HT1080 (cell line): ENCODE measurements at places on chromosomes 12 and 14. TPM values are rescaled to one million over a fixed set of nuclear protein-coding genes. Genes with fewer than 3 reads are reported as not detected.

DNA sequence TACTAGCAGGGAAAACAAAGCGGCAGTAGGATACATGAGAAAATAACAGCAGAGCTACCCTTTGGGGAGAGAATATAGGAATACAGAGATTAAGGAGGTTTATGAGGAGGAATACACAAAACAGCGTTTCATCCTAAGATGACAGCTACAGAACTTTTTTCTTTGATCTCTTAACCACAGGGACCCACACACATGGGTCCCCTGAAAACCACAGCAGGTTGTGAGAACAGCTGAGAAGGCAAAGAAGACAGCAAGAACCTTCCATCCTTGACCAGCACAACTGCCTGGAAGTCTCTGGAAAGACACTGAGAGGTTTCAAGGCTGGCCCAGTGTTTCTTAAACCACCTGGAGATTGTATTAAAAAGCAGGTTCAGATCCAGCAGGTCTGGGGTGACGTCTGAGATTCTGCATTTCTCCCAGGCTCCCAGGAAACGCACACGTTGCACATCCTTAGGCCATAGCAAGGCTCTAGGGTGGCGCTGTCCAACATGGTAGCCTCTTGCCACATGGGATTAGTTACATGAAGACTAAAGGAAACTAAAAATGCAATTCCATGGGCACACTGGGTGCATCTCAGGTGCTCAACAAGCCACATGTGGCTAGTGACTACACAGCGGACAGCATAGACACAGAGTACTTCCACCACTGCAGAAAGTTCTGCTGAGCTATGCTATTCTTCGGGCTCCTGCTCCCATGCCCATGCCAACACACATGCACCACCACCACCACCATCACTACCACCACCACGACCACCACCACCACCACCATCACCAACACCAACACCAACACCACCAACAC lies 92.3 kb downstream of the FOXN3 start:
- no peak for DNase-seq

DNA sequence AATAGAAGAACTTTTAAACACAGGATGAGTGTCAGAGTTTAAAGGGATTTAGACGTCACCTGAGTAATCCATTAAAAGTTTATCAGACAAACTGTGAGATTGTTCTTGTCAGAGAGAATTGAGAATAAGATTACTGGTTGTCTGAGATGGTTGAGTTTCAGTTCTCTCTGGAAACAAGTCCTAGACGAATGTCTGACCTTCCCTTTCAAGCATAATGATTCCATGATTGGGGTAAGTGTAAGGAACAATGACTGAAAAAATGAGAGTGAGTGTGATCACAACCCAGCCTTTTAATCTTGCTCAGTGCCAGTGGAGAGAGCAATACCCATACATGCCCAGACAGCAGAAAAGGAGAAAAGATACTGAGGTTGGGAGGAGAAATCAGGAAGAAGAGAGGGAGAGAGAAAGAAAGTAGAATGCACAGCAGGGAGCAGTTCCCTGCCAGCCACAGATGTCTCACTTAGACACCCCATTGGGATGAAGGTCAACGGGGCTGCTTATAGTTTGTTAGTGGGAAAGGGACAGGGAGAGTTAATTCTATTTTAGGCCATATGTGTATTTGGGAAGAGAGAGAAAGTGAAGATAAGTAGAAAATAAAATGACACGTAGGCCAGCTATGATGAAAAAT lies 4.3 kb downstream of the GRIP1 start:
- DNase-seq, result no peak

MEG3 gene
- not detected in 2 replicates for total RNA-seq

DNA sequence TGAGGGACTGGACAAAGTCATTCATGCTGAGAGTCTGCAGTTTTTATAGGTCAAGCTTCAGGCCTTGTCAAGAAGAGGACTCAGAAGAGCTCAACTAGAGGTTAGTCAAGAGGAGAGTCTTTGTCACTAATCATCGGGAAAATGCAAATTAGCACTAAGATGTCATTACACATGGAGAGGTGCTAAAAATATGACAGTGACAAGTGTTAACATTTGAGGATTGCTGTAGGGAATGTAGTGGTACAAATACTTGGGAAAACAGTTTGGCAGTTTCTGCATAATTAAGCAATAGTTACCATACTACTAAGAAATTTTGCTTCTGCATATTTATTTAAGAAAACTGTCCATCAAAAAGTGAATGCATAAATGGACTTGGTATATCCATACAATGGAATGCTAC lies 60.9 kb upstream of the CSRP2 start:
- no peak for DNase-seq

AJUBA gene
- total RNA-seq, result 89.2 and 89.8 TPM in 2 replicates

DNA sequence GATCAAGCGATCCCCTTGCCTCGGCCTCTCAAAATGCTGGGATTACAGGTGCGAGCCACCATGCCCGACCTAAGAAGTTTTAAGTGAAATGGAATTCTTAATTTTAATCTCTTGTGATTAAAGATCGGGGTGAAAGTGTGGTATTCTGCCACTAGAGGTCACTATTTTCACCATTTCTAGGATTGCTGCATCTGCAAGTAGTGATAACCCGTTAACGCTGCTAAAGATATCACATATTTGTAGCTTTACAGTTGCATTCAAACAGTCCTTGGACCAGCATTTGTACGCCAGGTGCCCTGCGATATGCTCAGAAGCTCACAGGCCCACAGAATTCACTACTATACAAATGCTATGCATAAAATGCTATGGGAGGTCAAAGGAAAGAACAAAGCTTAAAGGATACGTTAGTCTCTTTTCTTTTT lies 19.3 kb downstream of the CCDC62 start:
- peak; percentile 50 for DNase-seq

CCDC59 gene
- 60.3 and 72.0 TPM in 2 replicates for total RNA-seq

DNA sequence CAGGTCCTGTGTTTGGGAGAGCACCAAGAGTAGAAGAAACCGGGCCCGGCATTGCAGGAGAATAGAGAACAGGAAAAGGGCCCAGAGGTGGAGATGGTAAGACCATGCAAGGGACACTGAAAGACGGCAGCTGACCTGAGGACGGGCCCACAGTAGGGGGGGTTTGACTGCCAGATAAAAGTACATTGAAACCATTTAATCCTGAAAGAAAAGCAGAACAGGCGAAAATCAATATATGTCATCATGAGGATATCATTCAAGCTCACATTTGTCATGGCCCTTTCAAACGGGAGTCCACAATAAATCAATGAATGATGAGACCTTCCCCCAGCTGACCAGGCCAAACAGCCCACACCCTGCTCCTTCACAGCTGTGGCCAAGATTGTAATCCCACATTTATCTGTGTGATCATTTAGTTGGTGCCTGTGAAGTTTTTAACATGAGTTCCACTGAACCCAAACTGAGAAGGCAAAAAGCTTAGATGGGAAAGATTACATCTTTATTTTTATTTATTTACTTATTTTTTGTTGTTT lies 39.5 kb downstream of the E2F7 start:
- no peak for DNase-seq

DNA sequence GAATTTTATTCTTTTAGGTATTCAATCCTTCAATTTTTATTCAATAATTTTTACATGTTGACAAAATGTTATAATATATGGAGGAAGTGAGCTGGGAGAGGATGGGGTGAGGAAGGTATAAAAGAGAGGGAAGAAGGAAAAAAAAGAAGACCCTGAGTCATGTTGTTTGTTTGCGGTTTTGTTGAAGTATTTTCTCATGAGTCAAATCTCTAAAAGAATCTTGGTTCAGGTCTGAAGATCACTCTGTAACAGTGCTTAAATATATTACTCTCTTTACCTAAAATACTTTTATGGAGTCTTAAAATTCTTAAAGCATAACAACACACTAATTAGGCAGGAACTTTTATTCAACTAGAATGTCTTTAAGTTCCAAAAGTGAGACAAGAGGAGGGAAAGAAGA lies 489.6 kb upstream of the GARIN6 start:
- peak; percentile 69 for DNase-seq

LMNTD1 gene
- not detected in 2 replicates for total RNA-seq

KRT1 gene
- total RNA-seq, result not detected in 2 replicates

DNA sequence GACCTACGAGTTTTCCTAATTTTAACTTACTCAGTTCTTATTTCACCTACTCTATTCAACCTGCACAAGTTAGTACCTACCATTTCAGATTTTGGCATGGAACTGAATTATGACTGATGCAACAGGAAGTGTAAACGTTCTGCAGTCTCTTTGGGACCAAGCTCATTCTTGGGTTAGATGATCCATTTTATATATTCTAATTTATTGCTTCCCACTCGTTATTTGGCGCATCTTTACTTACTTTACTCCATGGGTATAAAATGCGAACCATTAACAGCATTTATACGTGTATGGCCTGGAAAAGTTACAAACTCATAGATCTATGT lies 1.0 kb upstream of the EML1 start:
- DNase-seq, result no peak

TBX5 gene
- 0.30 and 0.43 TPM in 2 replicates for total RNA-seq

LRRIQ1 gene
- 0.06 TPM in 1 of 2 replicates, not detected in the other for total RNA-seq

PMCH gene
- not detected in 2 replicates for total RNA-seq

- no peak for DNase-seq
Observed at GRCh38 chr12:57529831-57530230, 7.2 kb downstream of the MBD6 start.

- DNase-seq, result no peak
Observed at GRCh38 chr12:5031958-5032357, 11.7 kb upstream of the KCNA5 start.

GRCh38 chr14:24846261-24846660 lies 203.7 kb downstream of the STXBP6 start:
- DNase-seq, result no peak

NFKBIA gene
- total RNA-seq, result 42.9 and 49.7 TPM in 2 replicates

DNA sequence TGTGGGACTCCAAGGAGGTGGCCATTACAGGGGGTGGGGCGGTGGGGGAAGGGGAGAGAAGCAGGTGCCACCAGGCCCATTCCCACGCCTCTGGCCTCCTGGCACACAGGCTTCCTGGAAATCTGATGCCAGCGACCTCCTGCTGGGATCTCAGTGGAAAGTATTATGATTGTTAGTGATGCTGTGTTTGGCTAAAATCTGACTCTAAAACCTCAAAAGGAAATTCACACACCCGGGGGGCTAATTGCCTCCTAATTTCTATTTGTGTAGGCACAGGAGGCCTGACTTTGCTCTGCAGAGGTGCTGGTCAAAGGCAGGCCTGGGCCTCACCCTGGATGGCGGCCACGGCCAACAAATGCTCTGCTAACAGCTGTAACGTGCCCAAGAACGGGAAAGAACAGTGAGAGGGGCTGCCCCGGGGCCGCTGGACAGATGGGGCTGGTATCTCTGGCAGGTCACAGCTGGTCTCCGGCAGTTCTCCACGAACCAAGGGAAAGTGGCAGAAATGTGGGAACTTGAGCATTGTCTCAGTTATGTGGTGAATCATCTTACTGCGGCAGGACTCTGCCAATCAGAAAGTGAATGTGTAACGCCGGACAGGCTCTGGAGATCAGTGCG lies 14.3 kb downstream of the FAM181A start:
- DNase-seq, result peak; percentile 85

- peak; percentile 30 for DNase-seq
Observed at GRCh38 chr14:105532735-105533141, 6.4 kb downstream of the TMEM121 start.

- no peak for DNase-seq
Observed at GRCh38 chr14:54689928-54690327, 123.0 kb downstream of the SAMD4A start.

DNA sequence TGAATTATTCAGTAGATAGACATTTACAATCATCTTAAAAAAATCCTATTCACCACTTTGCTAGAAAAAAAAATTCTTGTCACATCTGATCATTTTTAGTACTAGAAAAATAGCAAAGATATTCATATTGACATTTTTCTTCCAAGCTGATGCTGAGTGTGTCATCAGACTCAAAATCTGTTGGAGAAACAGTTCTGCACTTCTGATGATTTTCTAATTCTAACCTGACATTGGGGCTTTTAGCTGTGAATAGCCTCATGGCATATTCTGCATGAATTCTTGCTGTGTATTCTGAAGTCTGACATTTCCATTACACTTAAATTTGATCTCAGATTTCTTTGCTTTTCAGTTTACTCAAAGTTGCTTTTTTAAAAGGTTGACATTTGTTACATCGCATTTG lies 150.1 kb downstream of the PIK3C2G start:
- no peak for DNase-seq

ABCC9 gene
- 0.35 and 0.47 TPM in 2 replicates for total RNA-seq

DNA sequence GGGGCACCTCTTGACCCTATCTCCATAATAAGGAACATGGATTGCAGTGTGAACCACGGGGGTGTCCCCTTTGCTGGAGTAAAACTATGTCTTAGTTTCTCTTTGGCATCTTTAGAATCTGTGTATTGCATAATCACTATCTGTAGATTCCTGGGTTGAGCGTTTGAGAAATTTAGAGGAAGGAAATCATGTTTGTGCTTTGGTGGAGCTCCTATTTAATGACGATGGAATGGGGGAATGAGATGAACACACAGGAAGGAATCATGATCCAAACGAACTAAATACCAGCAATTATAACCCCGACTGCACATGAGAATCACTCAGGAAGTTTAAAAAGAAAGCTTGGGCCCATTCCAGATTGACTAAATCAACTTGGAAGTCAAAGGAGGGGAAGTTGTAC lies 1.3 kb upstream of the MYG1 start:
- peak; percentile 56 for DNase-seq

GRCh38 chr12:49019443-49020324 lies 1.1 kb upstream of the PRKAG1 start:
- DNase-seq, result peak; percentile 32

OR4E2 gene
- not detected in 2 replicates for total RNA-seq

GRCh38 chr12:119448611-119449131 lies 114.1 kb downstream of the CCDC60 start:
- no peak for DNase-seq

GRCh38 chr14:68000511-68000910 lies 180.9 kb downstream of the RAD51B start:
- no peak for DNase-seq

B3GNT4 gene
- total RNA-seq, result 0.13 and 0.51 TPM in 2 replicates

CNTN1 gene
- 0.08 and 0.20 TPM in 2 replicates for total RNA-seq

DNA sequence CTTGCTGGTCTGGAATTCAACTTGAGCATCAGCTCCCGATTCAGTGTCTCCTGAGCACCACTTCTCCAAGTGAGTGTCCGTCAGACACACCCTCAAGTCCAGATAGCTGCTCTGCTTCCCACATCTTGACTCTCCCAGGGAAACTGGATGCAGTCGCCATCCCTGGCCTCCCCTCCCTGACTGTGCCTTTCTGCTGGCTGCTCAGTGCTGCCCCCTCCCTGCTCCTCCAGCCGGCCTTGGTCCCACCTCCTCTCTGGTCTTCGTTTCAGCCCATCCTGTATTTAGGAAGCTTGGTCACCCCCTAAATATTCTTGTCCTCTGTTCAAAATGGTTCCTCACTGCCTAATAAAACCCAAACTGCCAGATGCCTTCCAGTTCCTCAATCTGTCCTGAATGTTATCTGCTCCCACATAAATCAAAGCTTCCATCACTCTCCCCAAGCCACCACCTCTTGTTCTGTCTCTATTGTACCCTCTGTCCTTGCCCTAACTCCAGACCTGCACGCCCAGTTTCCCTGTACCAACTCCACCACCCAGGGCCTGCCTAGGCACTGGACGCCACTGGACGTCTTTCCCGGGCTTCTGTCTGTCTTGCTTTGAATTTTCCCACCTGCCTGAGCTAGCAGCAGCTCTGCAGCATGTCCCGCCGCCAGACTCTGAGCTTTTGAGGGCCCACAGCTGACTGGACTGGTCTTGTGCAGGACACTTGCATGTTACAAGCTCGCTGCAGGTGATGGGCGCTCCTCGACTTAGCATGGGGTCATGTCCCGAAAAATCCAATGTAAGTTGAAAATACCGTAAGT lies 33.8 kb downstream of the CCDC92 start:
- DNase-seq, result no peak
